ENCODE measurements at places on chromosomes 5 and 9.

GRCh38 chr9:90697808-90698207 lies 55.2 kb upstream of the DIRAS2 start:
- no peak for DNase-seq

DNA sequence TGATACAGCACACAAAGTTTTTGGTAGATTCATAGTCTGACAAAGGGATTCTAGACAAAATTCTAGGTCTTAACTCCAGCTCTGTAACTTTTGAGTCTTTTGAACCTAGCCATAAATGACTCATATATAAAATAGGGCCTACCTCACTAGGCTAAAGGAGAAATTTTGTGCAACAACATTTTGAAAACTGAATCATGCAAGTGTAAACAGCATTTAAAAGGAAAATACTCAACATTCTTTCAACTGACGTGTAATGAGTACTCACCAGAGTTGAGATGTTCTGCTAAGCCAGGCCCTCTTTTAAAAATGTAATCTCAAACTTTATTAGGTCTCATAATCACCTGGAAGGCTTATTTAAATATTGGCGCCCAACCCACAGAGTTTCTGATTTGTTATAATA lies 113.2 kb downstream of the STK32A start:
- DNase-seq, result no peak

DNA sequence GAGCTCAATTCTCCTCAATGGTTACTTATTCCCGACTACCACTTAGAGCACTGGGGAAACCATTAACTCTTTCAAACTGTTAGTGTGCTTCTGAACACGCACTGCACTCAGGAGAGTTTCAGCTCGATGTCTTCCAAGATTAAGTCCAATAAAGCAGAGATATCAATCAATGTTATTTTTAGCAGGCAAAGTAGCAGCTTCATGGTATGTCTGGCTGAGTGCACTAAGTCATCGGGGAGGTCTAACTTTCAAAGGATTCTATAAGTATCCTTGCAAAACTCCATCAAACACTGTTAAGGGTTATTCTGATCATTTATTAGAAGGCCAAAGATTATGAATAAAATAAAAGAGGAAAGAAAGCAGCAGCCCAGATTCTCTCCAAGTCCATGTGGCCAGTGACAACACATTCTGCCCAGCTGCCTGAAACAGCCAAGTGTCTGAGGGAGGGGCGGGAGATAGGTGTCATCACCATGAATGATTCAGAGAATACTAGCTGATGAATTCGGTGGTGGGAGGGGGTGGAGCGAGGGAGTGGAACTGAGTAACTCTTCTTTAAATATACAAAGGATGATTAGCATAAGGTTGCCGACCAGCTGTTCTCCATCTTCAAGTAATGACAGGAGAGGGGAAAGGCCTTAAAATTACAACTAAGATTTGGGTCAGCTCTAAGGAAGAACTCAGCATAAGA lies 21.3 kb downstream of the NREP start:
- no peak for DNase-seq

GRCh38 chr9:79551586-79551985 lies 20.2 kb upstream of the TLE4 start:
- no peak for DNase-seq

GRCh38 chr5:163094492-163095180 lies 342.8 kb upstream of the CCNG1 start:
- no peak for DNase-seq

DNA sequence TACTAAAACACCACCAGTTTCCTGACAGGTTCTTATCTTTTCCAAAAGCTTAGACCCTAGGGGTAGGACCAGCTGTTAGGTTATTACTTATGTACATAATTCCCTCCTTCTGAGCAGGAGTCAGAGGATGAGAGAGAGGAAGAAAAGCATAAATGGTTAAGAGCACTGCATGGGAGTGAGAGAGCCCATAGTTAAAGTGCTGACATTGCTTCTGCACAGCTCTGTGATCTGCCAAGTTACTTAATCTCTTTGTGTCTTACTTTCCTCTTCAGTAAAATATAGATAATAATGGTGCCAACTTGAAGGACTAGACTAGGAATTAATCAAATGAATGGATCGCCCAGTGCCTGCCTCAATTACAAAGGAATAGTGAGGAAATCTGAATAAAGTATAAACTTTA lies 66.4 kb downstream of the NRG2 start:
- no peak for DNase-seq

GRCh38 chr5:134813827-134814226 lies 31.9 kb upstream of the C5orf24 start:
- DNase-seq, result no peak

- no peak for DNase-seq
These were observed 1070.0 kb downstream of the CDH12 start for GRCh38 chr5:21783074-21783679.

GRCh38 chr5:53378590-53379247 lies 101.7 kb upstream of the FST start:
- no peak for DNase-seq

- DNase-seq, result no peak
These were observed 2.0 kb downstream of the NIPBL start for GRCh38 chr5:36878392-36879082.

GRCh38 chr5:179355976-179356974 lies 11.0 kb upstream of the ADAMTS2 start:
- no peak for DNase-seq

- DNase-seq, result no peak
These were observed 44.4 kb upstream of the GRIA1 start for GRCh38 chr5:153445875-153446579.

DNA sequence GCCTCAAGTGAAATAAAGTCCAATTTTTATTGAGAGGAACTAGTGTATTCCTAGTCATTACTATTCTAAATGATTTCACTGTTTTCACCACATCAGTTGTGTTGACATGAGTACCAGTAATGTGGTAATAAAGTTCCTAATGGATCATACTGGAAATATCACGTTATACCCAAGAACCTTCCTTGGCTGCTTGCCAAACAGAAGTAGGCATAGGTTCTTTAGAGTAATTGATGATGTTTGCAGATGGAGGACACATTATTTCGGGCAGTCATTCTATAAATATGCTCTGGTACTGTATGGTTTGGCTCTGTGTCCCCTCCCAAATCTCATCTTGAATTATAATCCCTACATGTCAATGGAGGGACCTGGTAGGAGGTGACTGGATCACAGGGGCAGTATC lies 15.1 kb downstream of the SNCAIP start:
- no peak for DNase-seq

DNA sequence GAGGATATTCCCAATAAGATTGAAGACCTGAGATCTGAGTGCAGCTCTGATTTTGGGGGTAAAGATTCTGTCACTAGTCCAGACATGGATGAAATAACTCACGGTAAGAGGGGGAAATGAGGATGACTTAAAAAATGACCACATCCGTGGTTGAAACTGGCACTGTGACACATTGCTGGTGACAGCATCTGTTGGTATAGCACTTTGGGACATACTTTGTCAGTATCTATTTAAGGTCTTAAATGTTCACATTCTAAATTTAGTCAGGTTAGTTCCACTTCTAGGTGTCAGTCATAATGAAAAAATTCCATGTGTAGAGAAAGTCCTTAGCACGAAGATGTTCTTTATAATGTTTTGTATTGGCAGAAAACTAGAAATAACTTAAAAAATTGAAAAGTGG lies 70.9 kb downstream of the GAPVD1 start:
- DNase-seq, result no peak

- DNase-seq, result no peak
These were observed 149.8 kb downstream of the ICE1 start for GRCh38 chr5:5572010-5572865.

DNA sequence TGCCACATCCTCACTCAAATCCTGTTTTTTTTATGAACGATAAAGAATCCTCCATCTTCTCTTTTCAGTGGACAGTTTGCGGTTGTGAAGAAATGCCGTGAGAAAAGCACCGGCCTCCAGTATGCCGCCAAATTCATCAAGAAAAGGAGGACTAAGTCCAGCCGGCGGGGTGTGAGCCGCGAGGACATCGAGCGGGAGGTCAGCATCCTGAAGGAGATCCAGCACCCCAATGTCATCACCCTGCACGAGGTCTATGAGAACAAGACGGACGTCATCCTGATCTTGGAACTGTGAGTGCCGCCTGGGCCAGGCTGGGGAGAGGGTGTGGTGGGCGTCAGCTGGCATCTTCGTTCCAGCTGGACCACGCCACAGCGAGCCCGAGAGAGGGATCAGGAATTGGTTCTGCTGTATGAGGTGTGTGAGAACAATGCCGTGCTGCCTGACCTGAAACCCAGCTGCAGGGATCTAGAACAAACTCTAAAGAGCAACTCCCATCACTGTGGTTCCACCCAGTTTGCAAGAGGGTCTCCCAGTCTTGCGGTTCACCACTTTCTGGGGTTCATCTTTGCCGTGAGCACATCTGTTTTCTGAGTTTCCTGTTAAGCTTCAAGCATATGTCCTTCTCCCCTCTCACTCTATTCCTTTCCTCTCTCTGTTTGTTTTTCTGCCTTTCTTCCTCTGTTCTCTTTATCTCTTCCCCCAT lies 107.4 kb downstream of the DAPK1 start:
- DNase-seq, result no peak

DNA sequence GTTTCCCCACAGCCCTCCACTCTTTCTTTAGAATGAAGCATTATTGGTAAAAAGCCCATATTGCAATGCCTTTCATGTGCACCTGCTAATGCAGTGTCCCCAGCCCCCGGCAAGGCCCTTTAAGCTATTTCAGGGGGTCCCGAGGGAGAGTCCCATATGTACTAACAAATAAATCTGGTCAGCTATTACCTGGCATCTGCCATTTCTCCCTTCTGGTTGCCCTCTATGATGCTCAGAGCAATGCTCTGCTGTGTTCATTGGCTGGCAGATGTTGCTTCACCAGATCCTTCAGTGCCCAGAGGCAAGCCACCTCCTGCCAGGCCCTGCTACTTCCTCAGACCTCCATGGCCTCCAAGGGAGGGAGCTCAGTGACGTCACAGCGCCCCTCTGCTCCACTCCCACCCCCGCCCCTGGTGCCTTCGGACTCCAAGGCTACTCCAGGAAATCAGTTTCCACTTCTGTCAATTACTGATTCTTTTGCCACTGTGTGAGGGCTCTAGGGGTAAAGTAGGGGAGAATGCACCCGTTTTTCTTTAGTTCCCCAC lies 201.1 kb upstream of the GLRA1 start:
- DNase-seq, result no peak

GRCh38 chr9:85310573-85310972 lies 431.2 kb downstream of the AGTPBP1 start:
- no peak for DNase-seq

DNA sequence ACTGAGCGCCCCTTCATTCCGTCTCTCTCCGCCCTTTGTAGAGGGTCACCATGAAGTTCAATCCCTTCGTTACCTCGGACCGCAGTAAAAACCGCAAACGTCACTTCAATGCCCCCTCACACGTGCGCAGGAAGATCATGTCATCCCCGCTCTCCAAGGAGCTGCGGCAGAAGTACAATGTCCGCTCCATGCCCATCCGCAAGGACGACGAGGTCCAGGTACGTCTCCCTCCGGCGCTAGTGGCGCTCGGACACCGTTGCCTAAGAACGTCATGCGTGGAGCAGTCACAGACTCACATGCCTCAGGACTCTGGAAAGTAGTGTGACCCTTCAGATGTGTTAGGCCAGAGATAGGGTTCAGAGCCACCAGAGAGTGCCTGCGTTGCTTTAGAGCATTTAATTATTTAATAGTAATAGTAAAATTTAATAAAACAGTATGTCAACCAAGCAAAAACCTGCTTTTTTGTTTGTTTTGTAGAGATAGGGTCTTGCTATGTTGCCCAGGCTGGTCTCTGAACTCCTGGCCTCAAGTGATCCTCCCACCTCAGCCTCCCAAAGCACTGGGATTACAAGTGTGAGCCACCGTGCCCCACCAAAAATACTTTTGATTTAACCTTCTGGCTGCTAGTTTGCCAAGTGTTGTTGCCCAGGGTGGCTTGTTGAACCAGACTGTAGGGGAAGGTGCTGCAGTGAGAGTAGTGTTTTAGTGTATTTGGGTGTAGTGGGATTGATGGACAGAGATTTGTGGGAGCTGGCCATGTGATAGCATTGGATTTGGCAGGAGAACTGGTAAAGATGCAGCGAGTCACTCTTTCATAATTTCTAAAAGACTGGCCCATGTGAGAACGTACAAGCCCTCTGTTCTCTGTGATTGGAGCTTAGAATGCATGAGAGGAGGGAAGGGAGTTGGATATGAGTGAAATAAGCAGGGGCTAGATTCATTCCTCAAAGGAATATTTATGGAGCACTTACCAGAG lies 888 bp downstream of the RPL26L1 start:
- DNase-seq, result no peak

DNA sequence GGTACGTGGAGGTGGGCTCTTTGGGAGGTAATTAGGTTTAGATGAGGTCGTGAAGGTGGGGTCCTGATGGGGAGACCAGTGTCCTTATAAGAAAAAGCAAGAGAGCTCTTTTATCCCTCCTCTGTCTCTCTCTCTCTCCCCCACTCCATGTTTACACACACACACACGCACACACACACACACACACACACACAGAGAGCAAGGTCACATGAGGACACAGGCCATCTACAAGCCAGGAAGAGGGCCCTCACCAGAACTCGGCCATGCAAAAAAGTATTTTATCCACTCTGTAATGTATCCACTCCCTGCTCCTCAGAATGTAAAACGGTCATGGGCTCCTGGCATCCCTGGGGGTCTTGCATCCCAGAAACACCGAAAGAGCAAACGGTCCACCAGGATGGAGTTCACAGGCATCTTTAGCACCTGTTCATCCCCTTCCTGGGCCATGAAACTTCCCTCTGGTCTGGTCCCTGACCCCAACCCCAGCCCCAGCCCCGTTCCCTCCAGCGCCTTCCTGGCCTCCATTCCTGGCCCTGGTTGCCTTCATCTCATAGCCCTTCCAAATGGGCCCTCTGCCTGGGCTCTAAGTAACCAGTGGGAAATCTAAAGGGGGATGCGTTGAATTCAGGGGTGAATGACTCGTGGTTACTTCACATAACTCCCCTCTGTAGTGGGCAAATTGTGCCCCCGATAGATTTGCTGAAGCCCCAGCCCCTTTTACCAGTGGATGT lies 88.8 kb downstream of the NSUN2 start:
- DNase-seq, result no peak

DNA sequence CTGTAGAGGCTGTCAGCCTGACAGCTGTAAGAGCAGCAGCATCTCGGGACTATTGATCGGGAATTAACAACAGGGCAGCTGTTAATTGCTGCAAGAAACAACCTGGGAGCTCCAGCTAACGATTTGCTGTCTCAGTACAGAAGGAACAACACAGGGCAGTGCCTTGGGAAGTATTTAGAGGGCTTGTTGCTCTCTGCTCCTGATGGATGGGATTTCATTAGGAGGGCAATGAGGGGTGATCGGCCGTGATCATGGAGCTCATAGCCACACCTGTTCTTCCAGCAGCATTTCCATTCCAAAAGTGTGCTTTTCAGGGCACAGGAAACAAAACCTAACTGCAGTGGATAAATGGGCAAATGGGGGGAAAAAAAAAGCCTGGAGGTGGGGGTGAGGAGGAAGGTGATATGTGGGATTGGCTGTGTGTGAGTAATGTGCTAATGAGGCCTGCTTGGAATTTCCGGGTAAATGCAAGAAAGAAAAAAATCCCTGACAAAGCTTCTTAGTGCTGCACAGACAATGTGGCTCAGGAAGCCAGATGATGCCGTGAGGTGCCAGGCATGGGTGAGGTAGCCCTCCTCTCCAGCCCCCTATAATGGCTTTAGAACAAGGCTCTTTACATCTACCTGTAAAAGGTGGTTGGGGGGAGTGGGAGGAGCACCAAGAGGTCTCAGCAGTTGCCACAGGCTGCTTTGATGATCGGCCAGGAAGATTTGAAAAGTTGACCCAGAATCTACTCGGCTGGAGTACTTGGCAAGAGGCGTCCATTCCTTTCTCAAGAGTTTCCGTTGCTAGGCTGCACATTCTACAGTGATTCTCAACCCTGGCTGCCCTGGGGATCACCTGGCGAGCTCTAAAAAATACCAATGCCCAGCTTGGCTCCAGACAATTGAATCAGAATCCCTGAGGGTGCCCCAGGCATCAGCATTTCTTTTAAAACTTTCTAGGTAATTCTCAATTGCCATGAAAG lies 139.5 kb upstream of the KLF9 start:
- DNase-seq, result no peak
